Hair follicular keratinocyte (primary cell): ENCODE measurements at places on chromosomes 5 and 9. TPM values are rescaled to one million over a fixed set of nuclear protein-coding genes. Genes with fewer than 3 reads are reported as not detected.

Gene PCDHA13
- not detected in 2 replicates for total RNA-seq

Gene SLC1A3
- total RNA-seq = 10.5 and 12.2 TPM in 2 replicates

Gene KCNV2
- total RNA-seq = not detected in 2 replicates

Gene BSPRY
- total RNA-seq = not detected in 2 replicates

Gene DMGDH
- total RNA-seq = not detected in 2 replicates

Gene ZBTB34
- 1.3 and 2.0 TPM in 2 replicates for total RNA-seq

Gene DMRT3
- not detected in 2 replicates for total RNA-seq

Gene CARD9
- total RNA-seq = 0.08 and 0.19 TPM in 2 replicates

Gene CATSPER3
- not detected in 2 replicates for total RNA-seq

Gene SPDL1
- 14.3 and 49.8 TPM in 2 replicates for total RNA-seq

Gene TEX48
- total RNA-seq = not detected in 2 replicates

Gene CLIC3
- total RNA-seq = 3.3 and 8.7 TPM in 2 replicates

Gene CMBL
- 4.3 and 7.0 TPM in 2 replicates for total RNA-seq

Gene PHF24
- 0.27 and 0.62 TPM in 2 replicates for total RNA-seq

Gene HSPB3
- not detected in 2 replicates for total RNA-seq

Gene DRD1
- total RNA-seq = not detected in 2 replicates

Gene GRXCR2
- total RNA-seq = not detected in 2 replicates

Gene EIF4E1B
- not detected in 2 replicates for total RNA-seq

Gene IPPK
- total RNA-seq = 16.3 and 20.1 TPM in 2 replicates

Gene ASPN
- 0.08 TPM in 1 of 2 replicates, not detected in the other for total RNA-seq

Gene PDCD1LG2
- 10.8 and 13.5 TPM in 2 replicates for total RNA-seq

Gene CACNA1B
- total RNA-seq = under 0.01 TPM in 1 of 2 replicates, not detected in the other

Gene WDR38
- not detected in 2 replicates for total RNA-seq

Gene PCDHB2
- 0.08 and 0.62 TPM in 2 replicates for total RNA-seq

Gene AFF4
- total RNA-seq = 20.8 and 26.4 TPM in 2 replicates

Gene TTC16
- total RNA-seq = not detected in 2 replicates

Gene NIM1K
- total RNA-seq = 0.08 TPM in 1 of 2 replicates, not detected in the other

Gene IFNA2
- not detected in 2 replicates for total RNA-seq

Gene SLC6A19
- not detected in 2 replicates for total RNA-seq

Gene SMIM33
- not detected in 2 replicates for total RNA-seq

Gene SPARC
- total RNA-seq = 148 and 214 TPM in 2 replicates

Gene CARTPT
- not detected in 2 replicates for total RNA-seq

Gene ZNF454
- 0.08 and 0.16 TPM in 2 replicates for total RNA-seq

Gene OR1J1
- not detected in 2 replicates for total RNA-seq
